ENCODE measurements at places on chromosomes 7 and 10.

DNA sequence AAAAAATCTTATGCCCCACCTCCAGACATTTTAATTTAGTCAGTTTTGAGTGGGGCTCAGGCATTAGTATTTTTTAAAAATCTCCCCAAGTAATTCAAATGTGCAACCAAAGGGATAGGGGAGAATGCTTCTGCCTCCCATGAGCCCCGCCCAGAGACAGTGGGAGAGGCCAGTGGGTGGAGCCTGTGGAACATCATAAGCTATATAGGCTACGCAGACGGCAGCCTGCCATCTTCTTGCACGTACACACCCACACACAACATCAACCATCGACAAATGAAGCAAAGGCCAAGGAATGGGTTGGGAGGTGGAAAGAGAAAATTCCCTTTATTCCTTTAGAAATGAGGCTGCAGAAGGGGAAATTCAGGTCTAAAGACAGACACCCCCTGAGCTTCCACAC is 25.2 kb downstream of the CREB3L2 start:
- DNase-seq, result no peak

GRCh38 chr10:78166261-78166660 is 132.6 kb downstream of the RPS24 start:
- DNase-seq, result no peak

DNA sequence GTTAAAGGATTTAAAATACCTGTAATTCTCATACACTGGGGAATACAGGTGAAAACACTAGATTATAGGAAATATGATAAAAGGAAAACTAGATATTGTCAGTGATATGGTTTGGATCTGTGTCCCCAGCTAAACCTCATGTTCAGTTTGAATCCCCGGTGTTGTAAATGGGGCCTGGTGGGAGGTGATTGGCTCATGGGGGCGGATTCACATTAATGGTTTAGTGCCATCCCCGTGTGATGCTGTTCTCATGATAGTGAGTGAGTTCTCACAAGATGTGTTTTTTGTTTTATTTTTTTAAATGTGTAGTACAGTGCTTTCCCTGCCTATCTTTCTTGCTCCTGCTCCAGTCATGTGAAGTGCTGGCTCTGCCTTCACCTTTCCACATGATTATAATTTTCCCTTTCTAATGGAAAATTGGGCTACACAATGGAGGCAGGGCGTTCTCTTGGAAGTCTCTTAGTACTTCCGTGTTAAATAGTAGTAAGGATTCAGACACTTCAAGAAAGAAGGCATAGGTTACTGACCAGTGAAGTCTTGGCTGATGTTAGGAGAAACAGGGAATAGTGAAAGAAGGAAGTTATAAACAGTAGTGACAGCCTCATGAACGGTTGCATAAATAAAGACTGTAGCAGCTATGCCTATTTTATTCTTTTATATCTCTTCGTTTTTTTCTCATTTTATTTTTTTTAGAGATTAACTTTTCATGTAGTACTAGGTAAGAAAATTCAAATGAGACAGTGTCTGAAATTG is 386.4 kb downstream of the SUGCT start:
- DNase-seq, result no peak

DNA sequence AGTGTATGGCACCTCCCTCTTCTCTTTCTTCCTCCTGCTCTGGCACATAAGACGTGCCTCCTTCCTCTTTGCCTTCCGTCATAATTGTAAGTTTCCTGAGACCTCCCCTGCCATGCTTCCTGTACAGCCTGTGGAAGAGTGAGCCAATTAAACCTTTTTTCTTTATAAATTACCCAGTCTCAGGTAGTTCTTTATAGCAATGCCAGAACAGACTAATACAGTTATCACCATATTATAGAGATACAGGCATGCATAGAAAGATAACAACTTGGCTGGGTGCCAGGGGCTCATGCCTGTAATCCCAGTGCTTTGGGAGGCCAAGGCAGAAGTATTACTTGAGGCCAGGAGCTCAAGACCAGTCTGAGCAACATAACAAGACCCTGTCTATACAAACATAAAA is 53.2 kb downstream of the GCC1 start:
- DNase-seq, result no peak

- DNase-seq, result no peak
Observed at GRCh38 chr10:58326967-58327381, 7.8 kb upstream of the UBE2D1 start.

- no peak for DNase-seq
Observed at GRCh38 chr7:139106959-139107358, 2.6 kb downstream of the ZC3HAV1 start.

DNA sequence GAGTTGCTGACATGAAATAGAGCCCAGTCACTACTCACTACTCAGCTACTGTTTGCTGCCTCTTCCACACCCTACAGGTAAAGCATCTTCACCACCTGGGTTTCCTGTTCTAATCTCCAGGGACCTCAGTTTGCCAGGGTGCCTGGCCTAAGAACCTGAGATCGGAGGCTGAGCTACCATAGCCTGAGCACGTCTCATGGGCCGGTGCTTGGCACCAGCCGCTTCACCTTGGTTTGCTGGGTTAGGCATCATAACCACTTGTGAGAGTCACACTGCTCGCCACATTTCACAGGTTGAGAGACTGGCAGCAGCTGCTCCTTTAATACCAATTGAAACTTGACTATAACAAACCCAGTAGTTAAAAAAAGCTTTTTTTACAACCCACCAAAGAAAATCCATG is 75.1 kb downstream of the EMX2 start:
- no peak for DNase-seq

GRCh38 chr7:135879233-135879632 is 97.9 kb downstream of the MTPN start:
- no peak for DNase-seq

- DNase-seq, result no peak
Observed at GRCh38 chr10:10490581-10490980, 527.1 kb upstream of the CELF2 start.

DNA sequence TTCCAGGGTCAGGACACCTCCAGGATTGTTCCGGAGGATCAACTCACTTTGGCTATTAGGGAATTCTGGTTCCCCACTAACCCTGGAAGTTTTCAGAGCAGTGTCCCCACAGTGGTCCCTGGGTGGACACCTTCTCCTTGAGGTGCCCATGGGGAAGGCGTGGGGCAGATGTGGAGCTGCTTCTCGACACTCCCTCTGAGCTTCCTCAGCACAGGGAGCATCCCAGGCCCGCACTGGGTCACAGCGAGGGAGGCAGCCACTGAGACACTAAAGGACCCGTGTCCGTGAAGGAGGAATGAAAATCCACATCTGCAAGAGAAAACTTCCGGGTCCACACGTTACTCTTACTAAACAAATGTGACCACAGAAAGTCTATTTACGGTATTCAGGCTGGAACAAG is 48.2 kb upstream of the MNX1 start:
- no peak for DNase-seq

Data from stimulated activated CD8-positive, alpha-beta memory T cell treated with anti-CD3 and anti-CD28 coated beads, Interleukin-4, amount 100 ng/mL, for 4 hours (primary cell).